ENCODE measurements at places on chromosomes 7 and 10.
A peak's percentile ranks its signal among the peaks of the same experiment; 100 is the strongest.

- H3K27ac ChIP-seq, result no peak overlapping the region
- no peaks in the 10 kb centered on the region for H3K36me3 ChIP-seq
- no peaks in the 10 kb centered on the region for H3K4me1 ChIP-seq
- no peak overlapping the region for H3K4me3 ChIP-seq
- peaks cover 20% of the 10 kb centered on the region for H3K27me3 ChIP-seq
Observed at GRCh38 chr7:50335795-50336754, 31.6 kb downstream of the IKZF1 start.

GRCh38 chr10:79189853-79190435 lies 121.2 kb downstream of the ZMIZ1 start:
- DNase-seq, result no peak
- H3K36me3 ChIP-seq, result peaks cover 2% of the 10 kb centered on the region
- H3K4me1 ChIP-seq, result peaks cover 21% of the 10 kb centered on the region
- H3K4me3 ChIP-seq, result no peak overlapping the region
- H3K27me3 ChIP-seq, result no peaks in the 10 kb centered on the region

- peaks cover 7% of the 10 kb centered on the region for H3K4me1 ChIP-seq
- no peak overlapping the region for H3K4me3 ChIP-seq
- no peak for DNase-seq
- H3K27ac ChIP-seq, result no peak overlapping the region
Observed at GRCh38 chr10:78981970-78982281, 86.8 kb upstream of the ZMIZ1 start.

DNA sequence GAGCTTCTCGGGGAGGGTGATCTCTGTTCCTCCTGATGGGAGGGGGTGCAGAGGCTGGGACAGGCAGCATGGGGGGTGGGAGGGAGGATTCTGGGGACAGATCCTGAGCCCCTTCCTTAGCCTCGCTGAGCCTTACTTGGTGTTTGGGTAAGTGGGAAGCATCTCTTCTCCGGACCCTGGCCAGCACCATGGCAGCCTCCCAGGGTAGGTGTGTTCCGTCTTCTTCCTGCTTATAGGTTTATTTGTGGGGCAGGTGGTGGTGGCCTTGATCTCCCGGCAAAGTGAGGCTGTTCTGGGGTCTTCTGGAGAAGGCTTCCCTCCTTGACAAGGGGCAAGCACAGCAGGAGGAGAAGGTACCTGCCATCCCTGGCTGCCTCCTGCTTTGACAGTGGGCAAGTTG lies 226.9 kb downstream of the GLRX3 start:
- peaks cover 19% of the 10 kb centered on the region for H3K27me3 ChIP-seq
- no peak overlapping the region for H3K4me3 ChIP-seq
- DNase-seq, result no peak
- H3K27ac ChIP-seq, result no peak overlapping the region
- no peaks in the 10 kb centered on the region for H3K36me3 ChIP-seq

GRCh38 chr7:92466682-92467081 lies 11.1 kb downstream of the ERVW-1 start:
- no peak for DNase-seq
- peak overlapping the region; percentile 20 for H3K27ac ChIP-seq
- H3K4me3 ChIP-seq, result no peak overlapping the region

DNA sequence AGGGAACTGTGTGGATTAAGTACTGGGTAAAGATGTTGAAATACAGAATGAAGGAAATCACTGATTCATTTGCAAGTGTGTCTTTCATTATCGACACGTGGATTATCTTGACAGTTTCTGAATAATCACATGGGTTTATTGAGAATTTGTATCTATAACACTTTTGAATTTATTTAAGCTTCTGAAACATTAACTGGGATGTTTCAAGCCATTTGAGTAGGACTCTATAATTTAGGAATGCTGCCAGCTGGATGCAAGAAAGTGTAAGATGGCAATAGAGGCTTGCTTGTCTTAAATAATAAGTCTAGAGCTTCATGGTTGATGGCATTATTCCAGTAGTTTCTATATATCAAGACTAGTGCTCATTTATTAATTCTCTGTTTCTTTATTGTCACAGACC lies 1100.7 kb upstream of the GHITM start:
- H3K27me3 ChIP-seq, result no peaks in the 10 kb centered on the region
- no peaks in the 10 kb centered on the region for H3K36me3 ChIP-seq
- no peak overlapping the region for H3K27ac ChIP-seq
- DNase-seq, result no peak
- H3K4me1 ChIP-seq, result no peaks in the 10 kb centered on the region

Data from progenitor cell of endocrine pancreas (in vitro differentiated cells).